Stromal cell of bone marrow (primary cell): ENCODE measurements at places on chromosomes 13 and 19.

GRCh38 chr13:20702530-20702914, 977 bp upstream of the IL17D start:
- no peak for DNase-seq

- peak; percentile 90 for DNase-seq
These were observed 49.7 kb upstream of the EHD2 start for GRCh38 chr19:47663435-47663910.

DNA sequence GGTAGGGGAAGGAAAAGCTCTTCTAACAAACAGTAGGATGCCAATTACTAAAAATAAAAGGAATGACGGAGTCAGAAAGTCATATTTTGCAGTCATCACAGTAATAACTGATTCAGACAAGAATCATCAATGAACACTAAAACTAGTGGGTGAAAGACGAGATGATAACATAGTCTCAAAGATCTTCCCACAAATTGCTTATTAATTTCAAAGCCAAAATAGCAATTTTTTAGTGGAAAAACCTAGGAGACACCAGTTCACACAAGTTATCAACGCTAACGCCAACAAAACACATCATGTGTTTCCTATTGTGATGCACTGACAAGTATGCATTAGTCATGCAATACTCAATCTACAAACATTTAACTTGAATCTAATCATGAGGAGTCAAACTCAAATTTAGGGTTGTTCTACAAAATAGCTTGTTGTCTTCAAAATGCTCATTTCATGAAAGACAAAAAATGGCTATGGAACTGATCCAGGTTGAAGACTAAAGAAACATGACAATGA, 18.6 kb downstream of the ZNF233 start:
- DNase-seq: no peak

DNA sequence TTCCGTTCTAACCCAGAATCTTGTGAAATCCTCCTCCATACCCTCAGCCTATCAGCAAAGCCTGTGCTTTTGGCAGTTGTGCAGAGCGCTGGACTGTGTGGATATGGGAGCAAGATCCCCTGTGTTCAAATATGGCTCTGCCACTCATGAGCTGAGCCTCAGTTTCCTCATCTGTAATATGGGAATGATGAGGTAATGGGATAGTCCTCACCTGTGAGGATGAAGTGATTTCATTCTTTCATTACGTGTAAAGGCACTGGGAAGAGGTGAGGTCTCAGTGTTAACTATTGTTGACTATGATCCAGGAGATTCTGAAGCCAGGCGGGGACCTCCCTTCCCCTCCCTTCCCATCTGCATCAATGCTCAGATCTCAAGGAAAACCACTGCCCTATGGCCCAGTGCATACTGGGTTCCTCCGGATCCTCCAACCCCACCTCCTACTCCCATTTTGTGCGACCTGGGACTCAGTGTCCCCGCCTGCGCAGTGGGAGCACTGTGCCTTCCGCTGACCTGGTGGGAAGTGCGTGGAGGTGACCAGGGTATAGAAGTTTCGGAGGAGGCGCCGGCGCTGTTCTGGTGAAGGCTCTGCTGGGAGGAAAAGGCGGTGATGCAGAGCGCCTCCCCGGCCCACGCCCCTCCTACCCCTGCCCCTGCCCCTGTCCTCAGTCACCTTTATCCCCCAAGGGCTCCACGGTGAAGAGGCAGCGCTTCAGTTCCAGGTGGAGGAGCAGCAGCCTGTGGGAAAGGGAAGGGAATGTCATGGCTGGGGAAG, 5.0 kb downstream of the FUZ start:
- DNase-seq: no peak

- DNase-seq: peak; percentile 25
These were observed 726 bp upstream of the UFM1 start for GRCh38 chr13:38348861-38349389.

DNA sequence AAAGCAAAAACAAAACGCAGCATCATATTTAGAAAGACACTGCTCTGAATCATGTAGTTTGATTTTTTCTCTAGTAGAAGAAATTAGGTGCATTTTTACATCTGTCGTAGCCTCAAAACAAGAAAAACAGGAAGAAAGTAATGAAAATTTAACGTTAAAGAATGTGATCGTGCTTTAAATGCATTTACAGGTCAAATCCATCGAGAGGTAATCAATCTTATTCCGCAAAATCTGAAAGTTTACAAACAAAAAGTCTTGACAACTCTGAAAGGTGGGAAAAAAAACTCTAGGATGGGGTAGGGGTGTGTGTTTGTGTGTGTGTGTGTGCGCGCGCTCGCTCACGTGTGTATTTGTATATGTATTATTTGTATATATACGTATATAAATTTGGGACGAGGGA, 10.2 kb downstream of the POU4F1 start:
- DNase-seq: no peak

- no peak for DNase-seq
These were observed 38.9 kb downstream of the DZIP1 start for GRCh38 chr13:95605448-95606125.

DNA sequence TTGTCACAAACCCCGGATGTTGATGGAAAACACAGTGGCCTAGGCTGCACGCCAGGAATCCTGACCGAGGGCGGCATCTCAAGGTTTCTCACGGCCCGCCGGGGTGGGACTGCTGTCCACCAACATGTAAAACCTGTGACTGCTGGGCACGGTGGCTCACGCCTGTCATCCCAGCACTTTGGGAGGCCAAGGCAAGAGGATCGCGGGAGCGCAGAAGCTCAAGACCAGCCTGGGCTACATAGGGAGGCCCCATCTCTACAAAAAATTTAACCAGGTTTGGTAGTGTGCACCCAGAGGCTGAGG, 11.2 kb downstream of the PLIN4 start:
- no peak for DNase-seq

- peak; percentile 32 for DNase-seq
These were observed 33.0 kb downstream of the UGGT2 start for GRCh38 chr13:96020155-96020575.

GRCh38 chr19:38360839-38361631, 13.3 kb upstream of the PSMD8 start:
- DNase-seq: no peak

DNA sequence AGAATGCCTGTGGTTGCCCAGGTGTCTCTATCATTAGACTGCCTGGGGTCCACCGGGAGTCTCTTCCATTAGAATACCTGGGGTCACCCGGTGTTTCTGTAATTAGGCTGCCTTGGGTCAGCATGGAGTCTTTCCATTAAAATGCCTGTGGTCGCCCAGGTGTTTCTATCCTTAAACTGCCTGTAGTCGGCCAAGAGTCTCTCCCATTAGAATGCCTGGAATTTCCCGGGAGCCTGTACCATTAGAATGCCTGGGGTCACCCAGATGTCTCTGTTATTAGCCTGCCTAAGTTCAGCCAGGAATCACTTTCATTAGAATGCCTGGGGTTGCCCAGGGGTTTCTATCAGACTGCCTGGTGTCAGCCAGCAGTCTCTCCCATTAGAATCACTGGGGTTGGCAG, 1492.8 kb downstream of the UQCRFS1 start:
- DNase-seq: no peak

GRCh38 chr13:101384929-101385328, 31.4 kb downstream of the NALCN start:
- DNase-seq: no peak

GRCh38 chr19:7417671-7418324, 69.1 kb downstream of the ARHGEF18 start:
- DNase-seq: no peak

GRCh38 chr13:105336706-105337576, 1198.5 kb downstream of the EFNB2 start:
- no peak for DNase-seq

GRCh38 chr19:55238030-55238429, 9.5 kb upstream of the TMEM86B start:
- no peak for DNase-seq

DNA sequence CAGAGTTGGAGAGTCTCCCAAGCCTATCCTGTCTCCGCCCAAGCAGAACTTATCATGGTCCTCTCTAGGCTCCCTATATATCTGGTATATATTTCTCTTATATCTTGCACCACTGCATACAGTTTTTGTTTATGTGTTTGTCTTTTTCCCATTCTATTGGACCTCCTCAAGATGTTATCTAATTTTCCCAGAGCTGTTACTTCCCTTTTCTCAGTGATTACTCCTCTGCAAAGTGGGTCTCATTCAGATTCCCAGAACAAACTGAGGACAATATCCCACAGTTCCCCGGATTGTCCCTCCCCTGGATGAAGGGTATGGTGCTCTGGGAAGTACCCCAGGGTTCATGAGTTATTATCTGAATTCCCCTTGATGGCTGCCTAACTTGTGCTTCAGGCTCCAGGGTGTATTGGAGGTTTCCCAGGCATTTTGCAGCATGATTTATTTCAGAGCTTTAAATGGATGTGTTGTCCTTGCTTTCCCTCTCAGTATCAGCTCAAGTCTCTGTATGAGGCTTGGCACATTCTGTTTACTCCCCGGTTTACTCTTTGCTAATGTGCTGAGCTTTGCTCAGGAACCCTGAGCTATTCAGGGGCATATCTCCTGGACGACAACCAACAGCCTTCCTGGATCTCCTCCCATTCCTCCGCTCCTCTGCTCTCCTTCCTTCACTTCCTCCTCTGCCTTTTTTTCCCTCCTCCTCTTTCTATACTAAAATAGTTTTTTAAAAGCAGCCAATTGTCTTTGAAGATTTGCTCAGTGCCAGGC, 329.3 kb downstream of the SPRY2 start:
- no peak for DNase-seq

GRCh38 chr19:42282819-42283187, 13.8 kb downstream of the CIC start:
- no peak for DNase-seq

DNA sequence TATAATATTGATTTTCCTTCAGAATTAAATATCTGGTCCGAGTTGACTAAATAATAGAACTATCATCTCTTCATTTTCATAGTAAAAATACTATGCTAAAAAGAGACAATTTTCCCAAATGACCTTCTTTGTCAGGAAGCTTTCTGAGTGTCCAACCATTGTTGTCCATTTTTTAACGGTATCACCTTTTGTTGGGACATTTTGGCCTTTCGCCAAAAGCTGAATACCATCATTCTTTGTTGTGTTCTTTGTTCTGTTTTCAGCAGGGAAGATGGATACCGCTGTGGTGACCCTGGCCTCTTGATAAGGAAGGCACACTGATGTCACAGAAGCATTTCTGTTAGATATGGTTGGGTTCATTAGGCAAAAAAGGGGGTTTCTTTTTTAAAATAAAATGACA, 654.4 kb upstream of the GPC6 start:
- DNase-seq: no peak

DNA sequence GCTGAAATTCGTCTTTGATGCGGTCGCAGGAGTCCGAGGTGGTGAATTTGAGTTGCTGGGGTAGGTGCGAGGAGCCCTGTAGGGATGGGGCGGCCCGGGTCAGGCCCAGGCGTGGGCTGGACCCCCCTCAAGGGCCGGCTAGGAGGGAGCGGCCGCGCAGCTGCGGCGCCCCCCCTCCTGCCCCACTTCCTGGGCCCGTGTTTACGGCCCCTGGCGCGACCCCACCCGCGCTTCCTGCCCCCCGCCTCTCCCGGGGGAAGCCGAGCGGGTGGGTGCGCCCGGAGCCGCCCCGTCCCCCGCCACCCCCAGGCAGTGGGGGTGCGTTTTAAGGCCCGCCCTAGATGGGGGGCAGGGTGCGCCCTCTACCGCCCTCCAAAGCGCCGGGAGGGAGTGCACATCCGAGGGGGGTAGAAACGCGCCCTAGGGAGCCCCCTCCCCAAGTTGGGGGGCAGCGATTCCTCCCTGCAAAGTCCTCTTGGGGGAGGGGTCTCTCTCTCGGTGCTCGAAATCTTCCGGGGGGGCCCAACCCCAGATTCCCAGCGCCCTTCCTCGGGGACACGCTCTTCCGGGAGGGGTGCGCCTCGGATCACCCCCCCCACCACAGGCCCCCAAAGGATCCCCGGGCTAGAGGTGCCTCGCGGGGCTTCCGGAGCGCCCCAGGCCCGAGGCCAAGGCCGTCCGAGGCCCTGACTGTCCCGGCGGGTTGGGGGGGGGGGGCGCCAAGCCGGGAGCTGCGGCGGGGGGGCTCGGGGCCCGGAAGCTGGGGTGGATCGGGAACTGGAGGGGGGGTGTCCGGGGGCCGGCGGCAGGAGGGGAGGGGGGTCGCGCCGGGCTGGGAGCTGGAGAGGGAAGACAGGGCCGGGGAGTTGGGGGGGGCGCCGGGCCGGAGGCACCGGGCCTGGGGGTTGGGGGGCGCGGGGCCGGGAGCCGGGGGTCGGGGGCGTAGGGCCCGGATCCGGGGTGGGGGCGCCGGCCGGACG, 823 bp downstream of the TLE5 start:
- no peak for DNase-seq

DNA sequence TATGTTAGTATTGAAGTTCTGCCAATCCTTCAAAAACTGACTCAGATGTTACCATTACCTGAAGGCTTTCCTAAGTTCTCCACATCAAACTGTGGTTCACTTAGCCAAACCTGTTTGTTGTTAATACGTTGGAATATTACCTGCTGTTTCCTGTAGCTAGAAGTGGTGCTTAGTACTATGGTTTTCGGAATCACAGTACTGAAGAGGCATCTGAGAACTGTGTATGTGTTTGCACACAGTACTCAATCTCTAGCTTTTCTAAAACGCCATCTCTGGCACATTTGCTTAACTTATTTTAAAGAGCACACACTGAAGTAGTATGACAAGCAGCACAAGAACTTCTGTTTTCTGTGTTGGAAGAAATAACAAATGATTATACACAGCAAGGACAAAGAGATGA, 248.2 kb downstream of the SHISA2 start:
- DNase-seq: no peak

GRCh38 chr19:11300811-11301120, 4.8 kb downstream of the TSPAN16 start:
- no peak for DNase-seq
